ENCODE measurements at places on chromosomes 7 and 10. TPM values are rescaled to one million over a fixed set of nuclear protein-coding genes. Genes with fewer than 3 reads are reported as not detected.
A peak's percentile ranks its signal among the peaks of the same experiment; 100 is the strongest.

The BAMBI gene
- 2.9 TPM for polyA plus RNA-seq

GRCh38 chr7:78111386-78111785 lies 312.8 kb downstream of the PHTF2 start:
- DNase-seq = no peak
- no peak overlapping the region for H3K4me3 ChIP-seq
- H3K27me3 ChIP-seq = no peaks in the 10 kb centered on the region
- H3K27ac ChIP-seq = no peak overlapping the region
- H3K36me3 ChIP-seq = no peaks in the 10 kb centered on the region

GRCh38 chr7:135273581-135273980 lies 39.9 kb downstream of the STRA8 start:
- H3K4me1 ChIP-seq = no peaks in the 10 kb centered on the region
- no peaks in the 10 kb centered on the region for H3K27me3 ChIP-seq
- H3K36me3 ChIP-seq = no peaks in the 10 kb centered on the region
- no peak overlapping the region for H3K27ac ChIP-seq

The TNKS2 gene
- 35.4 TPM for polyA plus RNA-seq

- peaks cover 21% of the 10 kb centered on the region for H3K4me1 ChIP-seq
- H3K27me3 ChIP-seq = no peaks in the 10 kb centered on the region
- no peak overlapping the region for H3K4me3 ChIP-seq
- DNase-seq = peak; percentile 44
- H3K27ac ChIP-seq = peak overlapping the region; percentile 47
These were observed 99.4 kb downstream of the MTPN start for GRCh38 chr7:135877805-135878204.

The GPRIN2 gene
- 0.42 TPM for polyA plus RNA-seq

DNA sequence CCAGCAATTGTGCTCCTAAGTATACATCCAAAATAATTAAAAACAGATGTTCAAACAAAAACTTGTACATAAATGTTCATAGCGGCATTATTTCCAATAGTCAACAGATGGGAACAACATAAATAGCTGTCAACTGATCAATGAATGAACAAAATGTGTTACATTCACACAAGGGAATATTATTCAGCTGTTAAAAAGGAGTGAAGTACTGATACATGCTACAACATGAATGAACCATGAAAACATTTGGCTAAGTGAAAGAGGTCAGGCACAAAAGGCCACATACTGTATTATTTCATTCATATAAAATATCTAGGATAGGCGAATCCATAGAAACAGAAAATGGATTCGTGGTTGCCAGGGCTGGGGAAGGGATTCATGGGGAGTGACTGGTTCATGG lies 109.1 kb downstream of the CDH23 start:
- no peak for DNase-seq
- no peak overlapping the region for H3K27ac ChIP-seq
- H3K4me3 ChIP-seq = no peak overlapping the region
- no peaks in the 10 kb centered on the region for H3K4me1 ChIP-seq
- peaks cover 16% of the 10 kb centered on the region for H3K27me3 ChIP-seq

The HGF gene
- polyA plus RNA-seq = not detected

The GSTO2 gene
- polyA plus RNA-seq = 42.7 TPM

GRCh38 chr10:46232084-46232483 lies 54.7 kb upstream of the ANTXRL start:
- peaks cover 3% of the 10 kb centered on the region for H3K27me3 ChIP-seq
- no peaks in the 10 kb centered on the region for H3K36me3 ChIP-seq
- no peak overlapping the region for H3K4me3 ChIP-seq
- H3K4me1 ChIP-seq = peaks cover 7% of the 10 kb centered on the region

- H3K27ac ChIP-seq = no peak overlapping the region
- H3K4me1 ChIP-seq = no peaks in the 10 kb centered on the region
- H3K4me3 ChIP-seq = no peak overlapping the region
- H3K27me3 ChIP-seq = no peaks in the 10 kb centered on the region
- DNase-seq = no peak
These were observed 4.9 kb upstream of the OPTN start for GRCh38 chr10:13095094-13095493.

GRCh38 chr10:93548376-93549071 lies 17.9 kb upstream of the FFAR4 start:
- DNase-seq = no peak
- H3K4me1 ChIP-seq = no peaks in the 10 kb centered on the region
- no peak overlapping the region for H3K27ac ChIP-seq
- no peaks in the 10 kb centered on the region for H3K36me3 ChIP-seq
- no peak overlapping the region for H3K4me3 ChIP-seq

GRCh38 chr10:86707505-86707904 lies 39.2 kb downstream of the LDB3 start:
- no peak for DNase-seq
- H3K27me3 ChIP-seq = no peaks in the 10 kb centered on the region
- H3K36me3 ChIP-seq = no peaks in the 10 kb centered on the region
- no peak overlapping the region for H3K27ac ChIP-seq

The ARL3 gene
- polyA plus RNA-seq = 10.7 TPM

DNA sequence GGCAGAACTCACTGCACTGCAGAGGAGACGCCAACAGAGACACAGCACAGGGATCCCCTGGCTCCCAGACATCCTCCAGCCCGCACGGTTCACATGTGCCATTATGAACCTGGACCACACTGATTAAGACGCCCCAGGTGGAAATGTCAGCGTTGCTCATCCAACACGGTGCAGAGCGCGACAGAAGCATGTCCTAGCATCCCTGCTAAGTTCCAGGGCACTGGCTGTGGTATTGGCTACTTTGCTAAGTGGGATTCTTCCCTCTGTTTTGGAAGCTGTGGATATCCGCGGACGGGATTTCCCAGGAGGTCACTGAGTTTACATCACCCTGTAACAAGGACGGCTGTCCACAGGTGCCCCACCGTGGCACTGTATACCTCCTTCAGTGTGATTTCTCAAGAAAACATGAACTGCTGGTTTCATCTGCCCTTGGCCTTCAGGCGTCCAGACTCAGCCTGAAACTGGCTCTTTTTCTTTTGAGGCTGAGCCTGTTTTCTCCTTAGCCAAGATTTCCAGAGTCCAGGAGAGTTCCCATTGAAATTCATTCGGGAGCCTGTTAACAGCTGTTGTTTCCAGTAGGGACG lies 324.0 kb downstream of the WDR37 start:
- no peaks in the 10 kb centered on the region for H3K4me1 ChIP-seq
- H3K27me3 ChIP-seq = no peaks in the 10 kb centered on the region
- H3K27ac ChIP-seq = no peak overlapping the region
- no peak overlapping the region for H3K4me3 ChIP-seq

The GNGT1 gene
- not detected for polyA plus RNA-seq

- no peak overlapping the region for H3K4me3 ChIP-seq
- no peak overlapping the region for H3K27ac ChIP-seq
- no peaks in the 10 kb centered on the region for H3K27me3 ChIP-seq
- H3K4me1 ChIP-seq = peaks cover 4% of the 10 kb centered on the region
- H3K36me3 ChIP-seq = peaks cover 3% of the 10 kb centered on the region
These were observed 42.5 kb downstream of the FOXK1 start for GRCh38 chr7:4724648-4725013.

DNA sequence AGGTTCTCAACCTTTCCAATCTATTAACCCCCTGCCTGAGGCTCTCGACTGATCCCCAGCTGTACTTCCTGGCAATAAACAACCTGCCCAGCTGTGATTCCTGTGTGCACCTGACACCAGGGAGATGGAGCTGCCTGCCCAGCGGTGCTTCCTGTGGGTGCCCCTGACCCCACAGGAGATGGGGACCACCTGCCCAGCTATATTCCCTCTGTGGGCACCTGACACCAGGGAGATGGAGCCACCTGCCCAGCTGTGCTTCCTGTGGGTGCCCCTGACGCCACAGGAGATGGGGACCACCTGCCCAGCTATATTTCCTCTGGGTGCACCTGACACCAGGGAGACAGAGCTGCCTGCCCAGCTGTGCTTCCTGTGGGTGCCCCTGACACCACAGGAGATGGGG lies 184.0 kb downstream of the DIP2C start:
- H3K36me3 ChIP-seq = no peaks in the 10 kb centered on the region
- H3K4me3 ChIP-seq = no peak overlapping the region
- H3K27me3 ChIP-seq = no peaks in the 10 kb centered on the region
- no peak overlapping the region for H3K27ac ChIP-seq
- peaks cover 6% of the 10 kb centered on the region for H3K4me1 ChIP-seq
- DNase-seq = no peak

The ETV1 gene
- polyA plus RNA-seq = 5.0 TPM

GRCh38 chr7:26022982-26023381 lies 129.0 kb upstream of the NFE2L3 start:
- no peaks in the 10 kb centered on the region for H3K27me3 ChIP-seq
- H3K36me3 ChIP-seq = no peaks in the 10 kb centered on the region

DNA sequence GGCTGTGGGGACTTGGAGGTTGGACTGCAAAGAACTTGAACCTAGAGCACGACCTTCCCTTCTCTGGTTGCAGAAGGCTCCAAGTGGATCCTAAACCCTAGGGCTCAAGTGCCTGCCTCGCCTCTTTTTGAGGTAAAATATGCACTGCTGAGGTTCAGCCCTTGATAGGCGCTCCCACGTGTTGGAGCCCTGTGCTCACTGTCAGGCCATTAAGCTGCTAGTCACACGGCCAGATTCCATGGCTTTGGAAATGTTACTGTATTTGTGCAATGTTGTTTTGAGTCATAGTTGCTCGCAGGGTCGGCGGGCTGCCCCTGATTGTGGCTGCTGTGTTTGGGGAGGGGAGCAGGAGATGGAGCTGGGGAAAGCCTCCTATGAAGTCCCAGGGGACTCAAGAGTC lies 39.8 kb upstream of the PCBD1 start:
- no peak overlapping the region for H3K27ac ChIP-seq
- no peak for DNase-seq
- H3K4me3 ChIP-seq = no peak overlapping the region
- peaks cover 12% of the 10 kb centered on the region for H3K4me1 ChIP-seq

The EIF4EBP2 gene
- 18.9 TPM for polyA plus RNA-seq

GRCh38 chr10:24465124-24465874 lies 256.4 kb downstream of the KIAA1217 start:
- H3K4me3 ChIP-seq = peak overlapping the region; percentile 12
- DNase-seq = no peak
- H3K27me3 ChIP-seq = no peaks in the 10 kb centered on the region
- H3K4me1 ChIP-seq = peaks cover 47% of the 10 kb centered on the region
- H3K27ac ChIP-seq = peak overlapping the region; percentile 100

DNA sequence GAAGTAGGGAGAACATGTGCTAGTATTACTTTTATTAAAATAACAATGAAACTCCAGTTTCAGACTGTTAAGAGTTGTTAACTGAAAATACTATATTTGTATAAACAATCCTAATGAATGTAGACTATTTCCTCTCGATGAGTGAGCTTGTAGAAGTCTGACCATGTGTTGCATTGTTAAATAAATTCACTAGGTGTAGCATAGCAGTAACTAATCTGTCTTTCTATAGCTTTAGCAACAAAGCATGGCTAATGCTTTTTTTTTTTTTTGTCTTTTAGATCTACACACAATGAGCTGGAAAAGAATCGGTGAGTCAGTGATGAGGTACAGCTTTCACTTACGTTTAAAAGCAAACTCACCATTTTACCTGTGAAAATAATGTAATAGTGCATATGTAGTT lies 37.1 kb downstream of the MXI1 start:
- no peak overlapping the region for H3K4me3 ChIP-seq
- no peaks in the 10 kb centered on the region for H3K36me3 ChIP-seq
- DNase-seq = no peak
- H3K4me1 ChIP-seq = no peaks in the 10 kb centered on the region
- H3K27ac ChIP-seq = no peak overlapping the region
- H3K27me3 ChIP-seq = no peaks in the 10 kb centered on the region

The URGCP gene
- 27.6 TPM for polyA plus RNA-seq

The GRM8 gene
- not detected for polyA plus RNA-seq

Data from keratinocyte (primary cell).